ENCODE measurements at places on chromosomes 6 and 20.

- DNase-seq = no peak
Observed at GRCh38 chr6:85726206-85726605, 83.5 kb upstream of the SYNCRIP start.

DNA sequence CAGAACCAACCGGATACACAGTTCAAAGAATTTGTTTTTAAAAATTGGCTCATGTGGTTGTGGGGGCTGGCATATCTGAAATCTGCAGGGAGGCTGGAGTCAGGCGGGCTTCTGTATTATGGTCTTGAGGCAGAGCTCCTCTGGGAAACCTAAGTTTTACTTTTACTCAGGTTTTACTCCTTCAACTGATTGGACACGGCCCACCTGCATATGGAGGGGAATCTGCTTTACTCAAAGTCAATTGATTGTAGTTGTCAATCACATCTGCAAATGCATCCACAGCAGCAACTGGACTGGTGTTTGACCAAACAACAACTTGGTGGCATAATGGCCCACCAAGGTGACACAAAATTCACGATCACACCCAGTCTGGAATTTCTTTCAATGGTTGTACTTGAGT is 103.4 kb downstream of the ERMARD start:
- no peak for DNase-seq

GRCh38 chr6:53513519-53513966 is 31.4 kb downstream of the GCLC start:
- DNase-seq = peak; percentile 31

DNA sequence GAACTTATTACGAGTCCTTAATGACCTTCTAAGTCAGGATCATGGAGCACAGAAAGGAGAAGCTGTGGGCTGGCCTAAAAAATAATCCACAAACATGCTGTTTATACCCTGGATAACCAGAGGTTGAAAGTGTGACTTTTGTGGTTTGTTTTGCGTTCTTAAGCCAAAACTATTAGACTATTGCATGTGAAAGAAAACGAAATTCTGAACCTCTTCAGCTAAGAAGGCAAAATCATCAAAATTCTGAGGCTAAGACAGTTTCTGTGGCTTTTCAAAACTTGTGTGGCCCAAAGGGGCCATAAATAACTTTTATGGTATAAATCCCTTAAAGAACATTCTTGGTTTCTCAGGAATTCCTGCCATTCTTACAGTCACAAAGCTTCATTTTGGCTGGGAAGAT is 251.0 kb downstream of the UST start:
- peak; percentile 10 for DNase-seq

- DNase-seq = no peak
Observed at GRCh38 chr20:10509376-10509775, 74.3 kb downstream of the SLX4IP start.

- no peak for DNase-seq
Observed at GRCh38 chr20:539191-539590, 4.4 kb downstream of the CSNK2A1 start.

- peak; percentile 71 for DNase-seq
Observed at GRCh38 chr6:168713839-168714238, 272.9 kb downstream of the SMOC2 start.

- DNase-seq = no peak
Observed at GRCh38 chr20:36802326-36803222, 29.0 kb upstream of the DSN1 start.

GRCh38 chr6:24053057-24053456 is 73.0 kb upstream of the NRSN1 start:
- no peak for DNase-seq

DNA sequence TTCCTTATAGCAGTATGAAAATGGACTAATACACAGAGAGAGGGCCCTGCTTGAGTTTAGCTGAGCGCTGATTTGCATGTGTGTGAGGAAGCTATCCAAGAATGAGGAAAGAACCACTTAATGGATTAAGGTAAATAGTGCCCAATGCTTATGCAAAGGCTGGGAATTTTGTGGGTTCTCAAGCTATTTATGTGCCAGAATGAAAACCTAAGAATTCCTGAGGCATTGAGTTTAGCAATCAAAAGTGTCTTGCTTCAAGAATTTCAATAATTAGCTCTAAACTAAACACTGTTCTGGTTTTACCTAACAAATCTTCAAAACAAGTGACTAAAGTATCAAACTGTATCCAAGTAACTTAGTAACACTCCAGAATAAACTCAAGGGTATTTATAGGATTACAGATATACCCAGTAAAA is 7.0 kb upstream of the OR14J1 start:
- DNase-seq = no peak

GRCh38 chr6:93398723-93399122 is 20.6 kb downstream of the EPHA7 start:
- no peak for DNase-seq

GRCh38 chr6:140068801-140069200 is 694.4 kb upstream of the CITED2 start:
- no peak for DNase-seq

GRCh38 chr6:153613719-153614455 is 425.2 kb upstream of the OPRM1 start:
- DNase-seq = no peak

GRCh38 chr6:107033126-107033525 is 5.1 kb downstream of the MTRES1 start:
- DNase-seq = no peak

GRCh38 chr6:24933868-24934401 is 1.8 kb downstream of the RIPOR2 start:
- peak; percentile 51 for DNase-seq

DNA sequence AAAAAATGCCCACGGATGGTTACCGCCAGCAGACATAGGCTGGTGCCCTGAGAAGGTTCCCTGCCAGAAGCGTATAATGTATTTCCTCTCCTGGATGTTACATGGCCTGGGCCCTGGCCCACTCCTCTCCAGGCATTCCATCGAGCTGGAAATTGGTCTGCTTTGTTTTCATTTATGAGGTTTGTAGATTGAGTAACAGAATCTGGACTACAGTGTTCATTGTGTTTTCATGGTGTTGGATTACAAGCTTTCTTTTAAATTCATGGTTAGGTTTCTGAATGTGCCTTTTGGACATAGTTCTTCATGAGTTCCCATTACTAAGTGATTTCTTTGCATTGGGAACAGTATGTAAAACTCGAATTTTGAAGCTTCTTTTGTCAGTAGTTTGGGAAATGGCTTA is 6.4 kb downstream of the TIAM2 start:
- no peak for DNase-seq

DNA sequence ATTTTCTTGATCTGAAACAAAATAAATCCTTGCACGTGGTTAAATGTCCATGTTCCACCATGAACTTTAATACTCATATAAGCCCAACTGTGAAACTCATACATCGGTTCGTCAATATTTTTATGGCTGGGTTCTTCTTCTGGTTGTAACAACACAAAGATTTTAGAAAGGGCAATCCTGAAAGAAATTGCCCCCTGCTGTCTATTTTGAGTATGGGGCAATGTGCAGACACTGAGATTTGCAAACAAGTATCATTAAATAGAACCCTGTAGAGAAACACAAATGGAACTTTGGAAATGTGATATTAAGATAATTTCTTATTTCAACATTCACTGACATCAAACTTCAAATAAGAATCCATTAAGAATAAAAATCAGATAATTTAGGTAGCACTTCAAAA is 80.2 kb upstream of the PHACTR1 start:
- DNase-seq = no peak

DNA sequence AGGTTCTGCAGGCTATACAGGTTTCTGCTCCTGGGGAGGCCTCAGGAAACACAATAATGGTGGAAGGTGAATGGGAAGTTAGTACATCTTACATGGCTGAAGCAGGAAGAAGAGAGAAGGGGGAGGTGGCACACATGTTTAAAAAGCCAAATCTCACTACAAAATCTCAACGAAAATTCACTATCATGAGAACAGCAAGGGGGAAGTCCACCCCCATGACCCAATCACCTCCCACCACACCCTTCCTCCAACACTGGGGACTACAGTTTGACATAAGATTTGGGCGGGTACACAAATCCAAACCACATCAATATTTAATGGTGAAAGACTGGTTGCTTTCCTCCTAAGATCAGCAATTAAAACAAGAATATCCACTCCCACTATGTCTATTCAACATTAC is 13.8 kb upstream of the POLR1H start:
- no peak for DNase-seq

GRCh38 chr6:137105375-137105774 is 60.6 kb upstream of the IL20RA start:
- DNase-seq = no peak

DNA sequence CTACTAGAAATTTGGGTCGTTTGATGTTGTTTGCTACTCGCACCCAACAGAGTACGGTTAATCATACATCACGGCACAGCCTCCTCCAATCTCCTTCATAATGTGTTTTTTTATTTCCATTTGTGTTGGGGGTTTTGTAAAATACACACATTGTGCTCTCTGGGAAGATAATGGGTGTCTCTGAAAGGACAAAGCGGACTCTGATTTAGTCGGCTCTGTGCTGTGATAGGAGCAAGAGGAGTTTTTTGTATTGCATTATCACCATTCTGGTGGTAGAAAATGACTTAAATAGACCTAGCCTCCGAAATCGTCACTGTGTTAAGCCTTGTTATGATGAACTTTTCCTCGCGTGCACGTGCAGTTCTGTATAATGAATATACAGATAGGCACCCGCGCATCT is 196.3 kb downstream of the CDH4 start:
- DNase-seq = no peak
